ENCODE measurements at places on chromosomes 2 and 18. TPM values are rescaled to one million over a fixed set of nuclear protein-coding genes. Genes with fewer than 3 reads are reported as not detected.

ALK gene
- total RNA-seq: 0.27 TPM

CD226 gene
- total RNA-seq: 0.99 TPM

EVX2 gene
- total RNA-seq: not detected

NXPH2 gene
- not detected for total RNA-seq

GULP1 gene
- total RNA-seq: 42.7 TPM

LCT gene
- not detected for total RNA-seq

EMILIN1 gene
- total RNA-seq: 81.3 TPM

FBXO36 gene
- 1.6 TPM for total RNA-seq

CARF gene
- 14.2 TPM for total RNA-seq

Data from fibroblast of the aortic adventitia (primary cell).